ENCODE measurements at places on chromosomes 7 and 10. TPM values are rescaled to one million over a fixed set of nuclear protein-coding genes. Genes with fewer than 3 reads are reported as not detected.

Gene MRLN
- not detected for total RNA-seq

Gene GPRIN2
- total RNA-seq, result 61.2 TPM

- no peak for DNase-seq
Observed at GRCh38 chr7:111842491-111842890, 280.2 kb upstream of the IMMP2L start.

DNA sequence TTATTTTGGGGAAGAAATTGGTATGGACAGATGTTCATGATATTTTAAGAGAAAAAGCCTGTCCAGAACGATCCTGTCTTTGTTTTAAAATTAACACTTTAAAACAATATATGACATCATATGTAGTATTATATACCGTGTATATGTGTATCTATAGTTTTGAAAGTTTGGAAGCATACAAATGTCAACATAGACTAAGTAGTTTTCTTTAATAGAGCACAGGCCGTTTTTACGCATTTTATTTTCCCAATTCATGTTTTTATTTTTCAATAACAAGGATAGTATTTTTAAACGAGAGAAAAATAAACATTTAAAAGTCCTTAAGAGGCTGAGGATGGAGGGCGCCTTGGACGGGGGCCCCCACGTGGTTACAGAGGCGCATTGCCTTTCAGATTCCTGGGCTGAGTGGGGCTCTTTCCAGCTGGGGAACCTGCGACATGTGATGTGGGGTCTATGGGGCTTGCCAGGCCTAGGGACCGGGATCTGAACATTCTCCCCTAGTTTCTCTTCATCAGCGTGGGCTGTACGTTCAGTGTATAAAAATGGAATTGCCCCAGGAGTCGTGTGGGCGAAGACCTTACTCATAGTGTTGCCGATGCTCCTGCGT, 127.8 kb upstream of the ZNF746 start:
- no peak for DNase-seq

GRCh38 chr10:6151087-6151977, 51.4 kb upstream of the PFKFB3 start:
- DNase-seq, result no peak

Gene PRKCQ
- total RNA-seq, result 1.0 TPM

Gene SLC29A3
- 1.3 TPM for total RNA-seq

- DNase-seq, result no peak
Observed at GRCh38 chr7:22972207-22972606, 41.7 kb downstream of the HYCC1 start.

Gene NRG3
- 1.4 TPM for total RNA-seq

DNA sequence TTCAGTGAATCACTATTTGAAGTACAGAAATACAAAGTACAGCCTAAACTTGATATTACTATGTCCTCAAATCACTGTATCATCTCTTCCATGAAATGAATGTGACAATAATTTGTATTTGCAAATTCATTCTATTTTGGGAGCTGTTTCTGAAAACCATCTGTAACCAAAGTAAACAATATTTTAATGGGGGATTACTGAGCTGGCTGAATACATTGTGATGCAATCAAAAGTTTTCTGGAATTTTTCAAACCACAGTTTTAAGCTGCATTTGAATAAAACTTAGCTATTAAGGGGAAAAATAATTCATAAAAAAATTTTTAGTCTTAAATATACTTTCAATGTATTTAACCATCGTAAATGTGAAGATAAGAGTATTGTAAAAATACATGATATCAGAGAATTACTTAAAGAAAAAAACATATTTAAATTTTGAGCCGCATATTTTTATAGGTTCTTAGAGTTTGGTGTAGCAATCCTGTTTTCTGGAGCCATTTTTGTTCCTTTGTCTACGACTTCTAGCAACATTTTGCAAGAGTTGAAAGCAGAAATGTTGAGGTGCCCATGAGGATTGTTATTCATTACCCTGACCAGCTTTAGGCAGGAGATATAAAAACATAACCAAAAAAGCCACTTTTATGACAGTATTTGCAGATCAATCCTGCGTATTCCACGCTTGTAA, 45.9 kb upstream of the AGMO start:
- DNase-seq, result no peak

GRCh38 chr10:62394556-62395018, 20.4 kb downstream of the ZNF365 start:
- no peak for DNase-seq

GRCh38 chr7:45865594-45866410, 7.1 kb downstream of the CCDC201 start:
- no peak for DNase-seq

Measured in suprapubic skin (tissue), 4 donors.